AG08396 (cell line): ENCODE measurements at places on chromosomes 7 and 10.
A peak's percentile ranks its signal among the peaks of the same experiment; 100 is the strongest.

GRCh38 chr10:94129393-94130130 lies 135.8 kb downstream of the PLCE1 start:
- DNase-seq = peak; percentile 54

- no peak for DNase-seq
These were observed 63.5 kb upstream of the SH2B2 start for GRCh38 chr7:102223184-102223583.

- DNase-seq = no peak
These were observed 50.5 kb downstream of the PNLIPRP3 start for GRCh38 chr10:116477986-116478664.

- no peak for DNase-seq
These were observed 30.5 kb upstream of the BTRC start for GRCh38 chr10:101323495-101323894.

DNA sequence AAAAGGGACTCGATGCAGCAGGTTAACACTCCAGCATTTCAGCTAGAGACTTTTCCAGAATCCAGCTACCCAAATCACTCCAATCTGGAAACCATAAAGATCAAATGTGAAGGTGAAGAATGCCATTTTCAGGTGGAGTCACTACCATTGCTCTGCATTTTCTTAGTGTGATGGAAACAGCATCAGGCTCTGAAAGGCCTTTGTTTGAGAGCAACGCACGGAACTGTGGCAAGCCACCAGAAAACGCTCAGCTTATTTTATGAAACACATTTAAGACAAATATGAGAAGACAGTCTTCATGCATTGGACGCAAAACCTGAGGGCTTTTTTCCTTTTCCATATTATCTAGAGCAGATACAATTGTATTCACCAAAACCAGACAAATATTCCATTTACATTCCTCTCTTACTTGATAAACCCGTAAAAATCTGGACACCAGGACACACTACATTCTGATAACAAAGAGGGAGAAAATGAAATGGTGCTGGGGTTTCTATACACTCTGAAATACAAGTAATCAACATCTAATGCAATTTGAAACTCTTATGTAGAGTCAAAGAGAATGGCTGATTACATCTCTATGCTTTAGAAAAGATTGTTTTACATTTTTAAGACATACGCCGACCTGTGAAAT lies 99.1 kb downstream of the NRP1 start:
- no peak for DNase-seq

DNA sequence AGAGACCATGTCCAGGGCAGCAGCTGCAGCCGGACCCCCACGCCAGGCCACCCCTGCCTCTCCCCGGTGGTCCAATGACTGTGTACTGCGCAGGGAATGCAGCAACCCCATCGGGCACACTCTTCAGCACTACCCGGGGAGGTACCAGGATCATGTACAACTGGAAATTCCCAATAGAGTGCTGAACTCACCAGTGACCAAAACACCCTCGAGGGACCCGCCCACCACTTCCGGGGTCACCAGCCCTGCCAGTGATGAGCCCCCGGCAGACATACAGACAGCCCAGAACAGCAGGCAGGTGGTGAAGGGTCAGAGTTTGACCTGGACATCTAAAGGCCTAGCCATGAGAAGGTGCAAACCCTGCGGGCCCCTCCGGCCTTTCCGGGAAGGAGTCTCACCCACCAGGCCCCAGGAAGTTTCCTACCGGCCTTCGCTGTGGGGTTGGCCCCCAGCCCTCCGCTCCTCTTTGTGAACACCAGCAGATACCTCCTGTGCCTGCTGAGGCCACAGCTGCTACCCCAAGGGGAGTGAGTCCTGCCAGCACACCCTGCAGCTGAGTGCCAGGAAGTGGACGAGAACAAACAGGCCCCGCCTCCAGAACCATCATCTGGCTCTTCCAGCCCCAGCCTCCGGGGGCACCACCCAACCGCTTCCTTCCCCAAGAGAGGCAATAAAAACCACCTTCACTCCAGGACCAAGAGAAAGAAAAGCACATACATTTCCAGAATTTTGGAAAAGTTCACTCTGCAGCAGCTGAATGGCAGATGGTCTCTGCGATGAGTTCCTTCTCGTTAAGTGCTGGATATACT lies 5.0 kb upstream of the ANKRD61 start:
- DNase-seq = peak; percentile 53

DNA sequence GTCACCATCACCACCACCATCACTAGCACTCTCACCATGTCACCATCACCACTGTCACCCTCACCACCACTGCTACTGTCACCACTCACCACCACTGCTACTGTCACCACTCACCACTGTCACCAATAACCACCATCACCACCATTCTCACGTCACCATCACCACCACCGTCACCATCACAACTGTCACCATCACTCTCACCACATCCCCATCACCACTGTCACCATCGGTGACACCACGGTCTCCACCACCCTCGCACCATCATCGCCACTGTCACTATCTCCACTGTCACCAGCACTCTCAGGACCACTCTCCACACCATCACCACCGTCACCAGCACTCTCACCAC lies 130.4 kb downstream of the MAD1L1 start:
- DNase-seq = no peak

GRCh38 chr7:74051629-74052410 lies 23.8 kb downstream of the ELN start:
- DNase-seq = no peak

DNA sequence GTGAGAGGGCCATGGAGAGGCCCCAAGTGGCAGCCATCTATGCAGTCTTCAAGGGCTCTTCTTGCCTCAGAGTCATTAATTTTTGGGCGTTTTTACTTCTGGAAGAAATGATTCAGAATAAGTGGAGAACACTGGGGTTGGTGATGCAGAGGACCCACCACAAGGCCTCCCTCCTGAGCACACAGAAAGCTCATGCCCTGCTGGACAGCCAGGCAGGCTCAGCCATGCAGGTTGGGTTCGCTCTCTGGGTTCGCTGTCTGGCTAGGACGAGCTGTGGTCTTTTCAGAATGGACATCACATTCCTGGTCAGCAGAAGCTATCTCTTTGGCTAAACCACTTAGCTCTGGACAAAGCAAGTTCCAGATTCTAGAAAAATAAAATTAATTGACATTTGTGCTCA lies 480.8 kb downstream of the RPS24 start:
- no peak for DNase-seq

DNA sequence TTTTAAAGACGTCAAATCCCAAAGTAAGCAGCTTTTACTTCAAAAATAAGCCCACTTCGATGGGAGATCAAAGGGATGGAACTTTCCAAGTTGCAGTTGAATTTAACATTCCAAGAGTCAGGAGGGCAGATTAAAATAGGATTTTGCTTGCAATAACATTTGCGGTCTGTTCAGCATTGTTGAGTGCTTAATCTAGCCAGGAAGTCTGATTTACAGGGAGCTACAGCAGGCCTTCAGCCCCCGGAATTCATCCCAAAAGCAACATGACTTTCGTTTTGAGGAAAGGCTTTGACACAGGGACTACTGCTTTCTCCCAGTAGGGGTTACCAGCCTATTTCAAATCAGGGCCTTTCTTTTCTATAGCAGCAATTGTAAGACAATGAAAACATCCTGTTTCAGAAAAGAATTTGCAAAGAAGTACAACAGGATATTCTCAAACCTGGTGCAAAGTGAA lies 279.6 kb upstream of the PITRM1 start:
- DNase-seq = peak; percentile 61

- DNase-seq = no peak
These were observed 209.1 kb upstream of the PODXL start for GRCh38 chr7:131765575-131765974.

GRCh38 chr7:142811154-142811737 lies 40.5 kb downstream of the PRSS2 start:
- peak; percentile 42 for DNase-seq

DNA sequence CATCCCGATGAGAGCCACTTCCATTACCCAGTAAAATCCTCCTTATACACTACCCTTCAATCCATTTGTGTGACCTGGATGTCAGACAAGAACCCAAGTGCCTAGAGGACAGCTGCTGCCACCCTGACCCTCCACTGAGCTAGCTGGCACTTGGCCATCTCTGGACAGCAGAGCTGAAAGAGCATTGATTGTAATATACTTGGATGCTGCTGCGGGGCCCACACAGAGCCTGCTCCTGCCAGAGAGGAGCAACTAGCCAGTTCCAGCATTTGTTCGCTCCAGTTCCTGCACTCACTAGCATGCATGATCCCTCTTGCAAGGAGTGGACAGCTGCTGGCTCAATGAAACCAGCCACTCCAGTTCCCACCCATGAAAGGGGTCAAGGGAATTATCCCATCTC lies 8.4 kb upstream of the TMEM254 start:
- no peak for DNase-seq

DNA sequence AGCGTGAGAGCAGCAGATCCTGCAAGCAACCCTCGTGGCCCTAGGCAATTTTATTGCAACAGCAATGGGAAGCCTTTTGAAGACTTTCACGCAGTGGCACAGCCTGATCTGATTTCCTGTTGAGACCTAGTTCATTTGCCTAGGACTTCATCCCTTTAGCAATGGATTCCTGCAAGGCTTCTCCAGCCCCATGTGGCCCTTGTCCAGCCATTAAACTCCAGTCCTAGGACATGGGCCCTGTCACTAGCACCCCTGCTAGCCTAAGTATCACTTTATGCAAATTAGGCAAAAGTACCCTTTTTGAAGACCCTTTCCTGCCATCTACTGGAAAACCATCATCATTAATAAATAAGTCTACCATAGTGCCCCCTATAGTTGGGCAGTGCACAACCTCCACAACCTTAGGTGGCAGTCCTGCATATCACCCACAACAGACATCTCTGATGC lies 379.4 kb downstream of the GALNT17 start:
- no peak for DNase-seq

DNA sequence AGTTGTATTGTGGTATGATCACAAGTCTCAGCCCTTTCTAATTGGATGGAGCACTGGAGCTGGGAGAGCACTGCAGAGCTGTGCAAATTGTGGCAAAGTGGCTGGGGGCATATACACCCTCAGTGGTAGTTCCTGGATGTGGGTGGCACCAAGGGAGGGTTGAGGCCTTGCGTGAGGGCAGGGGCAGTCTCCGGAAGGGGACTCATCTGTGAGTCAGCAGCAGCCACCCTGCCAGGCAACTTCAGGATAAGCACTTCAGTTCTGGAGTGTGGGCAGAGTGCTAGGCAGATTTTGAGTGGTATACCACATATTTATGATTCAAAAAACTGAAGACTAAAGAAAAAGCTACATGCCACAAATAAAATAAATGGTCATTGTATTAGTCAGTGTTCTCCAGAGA lies 210.5 kb downstream of the ETV1 start:
- no peak for DNase-seq

DNA sequence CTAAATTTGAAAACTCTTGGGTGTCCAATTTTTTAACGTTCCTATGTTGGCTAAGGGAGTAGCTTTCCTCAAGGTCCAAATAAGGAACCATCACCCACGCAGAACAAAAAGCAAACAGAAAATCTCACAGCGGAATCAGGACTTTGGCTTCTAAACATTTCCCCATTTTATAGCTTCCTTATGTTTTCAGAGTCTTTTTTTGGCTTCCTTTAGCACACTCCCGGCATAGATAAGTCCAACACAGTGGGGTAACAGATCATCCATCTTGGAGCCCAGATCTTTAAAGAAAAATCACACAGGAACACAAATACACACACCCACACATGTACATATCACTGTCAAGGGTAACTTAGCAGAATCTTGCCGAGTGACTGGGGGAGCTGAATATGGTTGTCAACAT lies 4.2 kb upstream of the TCF7L2 start:
- DNase-seq = no peak
